ENCODE measurements at places on chromosomes 3 and 15. TPM values are rescaled to one million over a fixed set of nuclear protein-coding genes. Genes with fewer than 3 reads are reported as not detected.

Gene GPR160
- 13.1 TPM for total RNA-seq

DNA sequence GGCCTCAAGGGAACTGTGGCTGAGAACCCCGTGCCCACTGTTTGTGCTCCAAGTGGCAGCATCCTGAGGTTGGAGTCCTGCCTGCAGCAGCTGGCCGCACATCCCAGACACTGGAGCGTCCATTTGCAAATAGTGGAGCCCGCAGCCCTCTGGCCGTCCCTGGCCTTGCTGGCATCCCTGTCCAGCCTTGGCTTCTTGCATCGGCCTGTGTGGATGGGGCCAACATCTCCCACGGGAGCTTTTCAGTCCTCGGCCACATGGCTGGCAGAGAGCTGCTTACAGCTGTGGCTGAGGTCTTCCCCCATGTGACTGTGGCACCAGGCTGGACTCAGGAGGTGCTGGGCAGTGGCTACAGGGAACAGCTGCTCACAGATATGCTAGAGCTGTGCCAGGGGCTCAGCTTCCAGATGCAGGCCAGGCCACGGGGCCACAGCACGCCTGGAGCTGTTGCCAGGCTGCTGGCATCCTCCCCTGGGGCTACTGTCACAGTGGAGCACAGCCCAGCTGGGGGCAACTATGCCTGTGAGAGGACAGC is 71.2 kb downstream of the FAM43A start:
- no peaks in the 10 kb centered on the region for H3K36me3 ChIP-seq
- no peak overlapping the region for H3K27ac ChIP-seq
- peaks cover 22% of the 10 kb centered on the region for H3K27me3 ChIP-seq
- H3K4me1 ChIP-seq: peaks cover 15% of the 10 kb centered on the region

Gene CCR1
- total RNA-seq: 0.98 TPM

Gene TMC3
- total RNA-seq: 0.10 TPM

Gene CISH
- 4.1 TPM for total RNA-seq

Gene POPDC2
- 1.4 TPM for total RNA-seq

GRCh38 chr3:36678216-36679013 is 85.9 kb downstream of the DCLK3 start:
- H3K36me3 ChIP-seq: no peaks in the 10 kb centered on the region
- H3K27me3 ChIP-seq: no peaks in the 10 kb centered on the region
- no peak overlapping the region for H3K4me3 ChIP-seq

DNA sequence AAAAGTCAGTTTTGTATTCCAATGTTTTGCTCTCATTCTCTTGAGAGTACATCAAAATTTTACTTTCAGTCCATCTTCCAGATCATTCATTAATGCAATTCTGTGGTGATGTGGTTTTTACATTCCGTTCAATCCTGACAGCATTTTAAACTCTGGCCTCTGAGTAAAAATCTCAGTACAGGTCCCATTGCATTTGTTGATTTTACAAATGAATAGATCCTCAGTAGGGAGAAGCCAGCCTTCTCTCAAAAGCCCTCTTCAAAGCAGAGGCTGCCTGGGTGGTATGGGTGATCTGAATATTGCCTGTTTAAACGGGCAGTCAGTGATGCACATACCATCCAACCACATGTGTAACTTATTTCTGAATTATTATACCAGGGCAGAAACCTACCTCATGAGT is 72.5 kb upstream of the TSC22D2 start:
- H3K27me3 ChIP-seq: no peaks in the 10 kb centered on the region
- H3K27ac ChIP-seq: peak overlapping the region; percentile 21
- peaks cover 4% of the 10 kb centered on the region for H3K4me1 ChIP-seq
- no peaks in the 10 kb centered on the region for H3K36me3 ChIP-seq
- no peak for DNase-seq
- no peak overlapping the region for H3K4me3 ChIP-seq

Gene GXYLT2
- total RNA-seq: 25.8 TPM

- no peaks in the 10 kb centered on the region for H3K27me3 ChIP-seq
- H3K4me1 ChIP-seq: no peaks in the 10 kb centered on the region
- no peak overlapping the region for H3K4me3 ChIP-seq
- H3K36me3 ChIP-seq: no peaks in the 10 kb centered on the region
- DNase-seq: no peak
These were observed 78.1 kb upstream of the P2RY1 start for GRCh38 chr3:152756807-152757206.

- H3K4me1 ChIP-seq: no peaks in the 10 kb centered on the region
- H3K27me3 ChIP-seq: no peaks in the 10 kb centered on the region
- no peak overlapping the region for H3K4me3 ChIP-seq
- no peak overlapping the region for H3K27ac ChIP-seq
- H3K36me3 ChIP-seq: no peaks in the 10 kb centered on the region
These were observed 1114.0 kb upstream of the GBE1 start for GRCh38 chr3:82875401-82875800.

Gene GOLGA8J
- not detected for total RNA-seq

Gene MESP1
- 2.2 TPM for total RNA-seq

Gene ONECUT1
- total RNA-seq: 11.1 TPM

DNA sequence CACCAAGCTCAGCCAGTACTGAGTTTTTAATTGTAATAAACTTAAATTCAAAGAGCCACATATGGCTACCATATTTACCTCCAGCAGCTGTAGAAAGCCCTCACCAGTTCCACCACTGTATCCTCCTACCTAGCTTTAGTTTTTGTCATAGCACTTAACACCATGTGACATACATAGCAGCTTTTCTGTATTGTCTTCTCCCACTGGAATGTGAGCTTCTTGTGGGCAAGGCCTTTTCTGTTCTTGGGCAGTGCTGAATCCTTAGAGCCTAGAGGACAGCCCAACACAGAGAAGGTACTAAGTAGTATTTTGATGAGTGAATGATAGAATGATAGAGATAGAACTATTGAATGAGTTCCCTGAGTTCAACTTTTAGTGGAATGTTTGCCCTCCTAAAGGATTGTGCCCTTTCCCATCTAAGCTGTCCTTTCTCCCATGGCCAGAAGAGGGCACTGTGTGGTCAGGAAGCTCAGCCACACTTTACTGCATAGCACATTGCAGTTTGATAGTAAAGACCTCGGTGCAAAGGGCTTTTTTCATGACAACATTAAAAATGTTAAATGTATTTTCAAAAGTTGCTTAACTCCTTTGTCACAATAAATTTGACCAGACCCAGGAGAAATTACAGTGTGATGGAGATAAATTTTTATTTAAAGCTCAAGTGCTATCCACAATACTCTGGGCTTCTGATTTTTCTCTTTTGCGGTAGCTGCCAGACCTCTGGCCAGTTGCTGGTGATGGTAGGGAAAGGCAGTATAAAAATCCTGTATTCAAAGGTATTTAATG is 115.8 kb downstream of the GHSR start:
- DNase-seq: no peak
- no peak overlapping the region for H3K4me3 ChIP-seq
- no peaks in the 10 kb centered on the region for H3K27me3 ChIP-seq

Data from type B pancreatic cell (in vitro differentiated cells).